MCF 10A (cell line): ENCODE measurements at places on chromosomes 2 and 18.

GRCh38 chr2:226971084-226971483, 135.2 kb downstream of the RHBDD1 start:
- no peaks in the 10 kb centered on the region for H3K4me1 ChIP-seq
- no peak overlapping the region for H3K4me3 ChIP-seq
- DNase-seq = no peak

GRCh38 chr2:190759749-190760213, 110.9 kb downstream of the NAB1 start:
- H3K36me3 ChIP-seq = no peaks in the 10 kb centered on the region
- DNase-seq = peak; percentile 82
- H3K4me3 ChIP-seq = peak overlapping the region; percentile 24
- H3K4me1 ChIP-seq = peaks cover 16% of the 10 kb centered on the region
- H3K27me3 ChIP-seq = no peaks in the 10 kb centered on the region

GRCh38 chr18:55999641-56000040, 411.6 kb upstream of the TCF4 start:
- H3K27ac ChIP-seq = no peak overlapping the region
- H3K27me3 ChIP-seq = no peaks in the 10 kb centered on the region
- peaks cover 17% of the 10 kb centered on the region for H3K4me1 ChIP-seq
- DNase-seq = no peak
- H3K36me3 ChIP-seq = no peaks in the 10 kb centered on the region
- H3K4me3 ChIP-seq = no peak overlapping the region

- no peaks in the 10 kb centered on the region for H3K36me3 ChIP-seq
- no peaks in the 10 kb centered on the region for H3K27me3 ChIP-seq
- H3K4me1 ChIP-seq = no peaks in the 10 kb centered on the region
Observed at GRCh38 chr18:50298443-50299284, 11.2 kb upstream of the CXXC1 start.

GRCh38 chr2:195368249-195369217, 288.5 kb upstream of the SLC39A10 start:
- no peak overlapping the region for H3K4me3 ChIP-seq
- H3K36me3 ChIP-seq = no peaks in the 10 kb centered on the region
- no peaks in the 10 kb centered on the region for H3K27me3 ChIP-seq
- no peak overlapping the region for H3K27ac ChIP-seq
- no peak for DNase-seq
- H3K4me1 ChIP-seq = peaks cover 5% of the 10 kb centered on the region
